Glutamatergic neuron (in vitro differentiated cells): ENCODE measurements at places on chromosomes 3 and 15.

- DNase-seq: no peak
These were observed 3.5 kb upstream of the MUC4 start for GRCh38 chr3:195815169-195815771.

DNA sequence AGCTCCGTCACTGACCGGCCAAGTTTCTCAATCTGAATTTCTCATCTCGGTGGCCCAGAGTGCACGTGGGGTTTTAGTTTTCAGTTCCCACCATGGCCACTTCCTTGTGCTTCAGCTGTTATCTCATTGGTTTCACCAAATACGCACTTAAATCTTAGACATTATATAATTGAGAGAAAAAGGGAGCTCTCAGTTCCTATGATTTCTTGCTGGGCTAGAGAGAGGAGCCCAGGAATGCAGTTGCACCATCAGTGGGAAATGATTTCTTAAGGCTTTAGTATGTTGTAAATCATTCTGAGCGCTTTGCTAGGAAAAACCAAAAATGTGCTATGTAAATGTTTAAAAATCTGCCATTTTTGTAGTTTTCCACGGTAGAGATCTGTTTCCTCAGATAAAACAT lies 53.2 kb downstream of the OXNAD1 start:
- no peak for DNase-seq

- DNase-seq: no peak
These were observed 292.9 kb upstream of the GADL1 start for GRCh38 chr3:31187380-31187779.

- DNase-seq: no peak
These were observed 183.0 kb downstream of the ABHD5 start for GRCh38 chr3:43873723-43874122.

- no peak for DNase-seq
These were observed 153.7 kb upstream of the GAP43 start for GRCh38 chr3:115469649-115470048.

DNA sequence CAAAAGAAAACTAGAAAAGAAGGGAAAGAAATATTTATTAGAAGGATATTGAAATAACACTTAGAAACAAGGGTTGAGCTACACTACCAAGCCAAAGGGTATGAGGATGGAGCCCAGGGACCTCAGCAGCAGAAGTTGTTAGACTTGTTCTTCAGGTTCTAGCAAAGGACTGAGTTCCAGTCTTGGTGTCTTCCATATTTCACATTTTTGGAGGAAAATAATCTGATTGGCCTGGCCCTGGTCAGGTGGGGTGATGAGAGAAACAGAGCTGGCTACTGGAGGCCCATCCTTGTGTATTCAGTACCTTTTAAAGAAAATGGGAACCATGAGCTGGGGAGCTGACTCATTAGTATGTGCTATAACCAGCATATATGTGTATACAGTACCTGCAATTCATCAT lies 28.2 kb downstream of the PPP4R2 start:
- DNase-seq: no peak

DNA sequence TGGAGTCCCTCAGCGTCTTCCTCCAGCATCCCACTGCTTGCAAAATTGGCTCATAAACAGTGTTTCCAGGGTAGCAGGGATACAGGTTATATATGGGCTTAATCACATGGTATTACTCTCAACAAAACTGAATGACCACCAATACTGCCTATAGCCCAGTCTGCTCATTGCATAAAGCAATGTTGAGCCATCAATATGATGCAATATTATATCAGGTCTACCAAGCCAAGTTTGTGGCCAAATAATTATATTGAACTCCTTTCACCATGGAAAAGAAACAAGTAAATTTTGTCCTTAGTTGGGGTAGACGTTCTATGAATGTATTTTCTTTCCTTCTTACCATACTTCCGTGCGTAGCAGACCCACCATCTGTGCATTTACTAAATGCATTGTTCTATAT lies 652.3 kb downstream of the ROBO1 start:
- DNase-seq: no peak

DNA sequence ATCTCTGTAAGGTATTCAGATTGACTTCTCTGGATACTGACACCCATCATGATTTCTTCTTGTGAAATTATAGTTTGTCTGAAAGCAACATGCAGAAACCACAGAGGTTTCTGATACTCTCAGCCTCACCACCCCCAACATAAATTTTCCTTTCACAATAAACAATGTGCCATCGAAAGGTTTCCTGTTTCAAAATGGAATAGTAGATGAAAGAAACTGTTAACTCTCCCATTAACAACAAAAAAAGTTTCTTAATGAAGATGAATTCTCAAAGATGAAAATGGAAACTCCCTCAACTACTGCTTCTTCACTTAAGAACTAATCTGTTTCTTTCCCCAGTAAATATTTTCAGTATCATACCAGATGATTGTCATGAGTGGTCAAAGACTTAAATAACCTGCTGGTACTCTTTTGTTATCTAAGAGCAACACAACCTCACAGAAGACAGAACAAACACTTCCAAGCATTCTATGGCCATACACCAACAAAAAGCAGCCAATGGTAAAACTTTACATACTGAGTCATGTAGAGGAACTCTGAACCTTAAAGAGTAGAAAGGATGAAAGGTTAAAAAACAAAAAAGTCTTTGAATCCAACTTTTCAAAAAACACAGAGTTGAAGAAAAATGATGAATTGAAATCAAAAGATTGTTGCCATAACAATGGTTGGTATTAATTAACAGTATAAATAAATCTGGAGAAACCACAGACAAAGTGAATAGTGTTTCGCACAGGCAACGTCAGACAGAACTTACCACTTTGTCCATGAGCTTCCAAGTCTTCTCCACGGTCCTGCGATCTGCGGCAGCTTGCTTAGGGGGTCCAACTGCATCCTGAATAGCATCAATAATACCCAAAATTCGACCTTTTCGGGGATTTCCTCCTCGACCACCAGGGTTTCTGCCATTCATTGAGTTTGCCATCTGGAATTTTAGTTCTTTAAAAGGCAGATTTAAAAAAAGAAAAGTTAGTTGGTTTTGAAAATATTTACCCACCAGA lies 1.9 kb downstream of the CBLB start:
- DNase-seq: peak; percentile 20

GRCh38 chr15:36778531-36778930 lies 199.1 kb downstream of the CDIN1 start:
- no peak for DNase-seq

DNA sequence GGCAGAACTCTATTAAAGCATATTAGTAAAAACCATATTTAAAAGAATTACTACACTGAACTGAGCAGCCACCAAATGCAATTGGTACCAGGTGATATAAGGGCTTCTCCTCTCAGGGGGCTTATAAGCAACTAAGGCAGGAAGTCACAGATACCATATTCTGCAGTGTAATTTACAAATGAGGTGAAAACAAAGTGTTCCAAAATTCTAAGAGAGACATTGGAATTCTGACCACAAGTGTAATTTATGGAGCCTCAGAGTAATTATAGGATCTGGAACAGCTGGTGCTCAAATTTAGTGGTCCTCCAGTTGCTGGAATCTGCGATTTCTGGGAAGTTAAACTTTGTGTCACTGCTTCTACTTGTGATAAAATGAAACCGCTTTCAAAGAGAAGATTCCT lies 3.1 kb upstream of the NR1I2 start:
- no peak for DNase-seq
